GM12891 (cell line): ENCODE measurements at places on chromosomes 12 and 14.

DNA sequence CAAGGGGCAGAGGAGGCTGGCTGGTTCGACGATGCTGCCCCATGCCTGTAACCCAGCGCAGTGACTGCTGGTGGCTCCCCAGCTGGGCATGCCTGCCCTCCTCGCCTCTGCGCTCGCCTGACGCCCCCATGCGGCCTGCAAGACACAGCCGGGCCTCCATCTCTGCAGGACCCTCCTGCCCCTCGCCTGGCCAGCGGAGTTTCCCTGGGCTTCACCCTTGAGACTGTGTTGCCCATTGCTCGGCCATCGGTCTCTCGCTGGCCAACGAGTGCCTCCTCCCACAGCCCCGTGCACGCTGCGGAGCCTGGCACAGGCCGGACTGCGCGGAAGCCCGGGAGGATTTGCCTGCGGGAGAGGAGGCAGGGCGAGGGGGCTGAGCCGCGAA, 17.6 kb downstream of the ASPG start:
- no peak for DNase-seq

DNA sequence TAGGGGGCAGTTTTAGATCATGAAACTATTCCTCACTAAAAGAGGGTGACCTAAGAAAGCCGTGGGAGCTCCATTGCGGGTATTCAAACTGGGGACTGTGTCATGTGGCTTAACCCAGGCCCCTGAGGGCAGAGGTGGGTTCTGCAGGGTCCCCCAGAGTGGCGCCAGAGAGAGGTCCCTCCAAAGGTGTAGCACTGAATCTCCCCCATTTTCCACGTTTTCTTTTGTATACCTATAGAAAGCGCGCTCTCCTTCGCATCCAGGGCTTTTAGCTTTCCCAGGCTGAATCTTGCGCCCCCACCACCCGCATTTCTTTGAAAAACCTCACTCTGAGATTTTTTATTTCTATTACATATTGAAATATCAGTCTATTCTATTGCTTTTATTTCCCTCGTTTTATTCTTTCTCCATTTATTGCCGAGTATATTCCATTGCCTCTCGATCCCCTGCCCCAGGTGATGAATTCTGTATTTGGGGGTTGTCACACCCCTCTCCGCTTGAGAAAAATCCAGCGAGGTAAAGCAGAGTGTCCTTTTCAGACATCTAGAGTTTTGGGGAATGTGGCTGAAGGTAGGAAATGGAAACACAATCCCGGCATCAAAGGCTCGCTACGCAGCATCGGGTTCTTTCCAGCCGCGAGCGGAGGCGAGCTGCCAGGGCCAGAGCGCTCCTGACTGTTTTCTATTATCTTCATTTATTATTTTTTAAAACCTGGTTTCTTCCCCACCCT, 870 bp upstream of the HOXC13 start:
- DNase-seq: no peak

- peak; percentile 49 for DNase-seq
These were observed 106.1 kb downstream of the PRICKLE1 start for GRCh38 chr12:42483521-42483790.

DNA sequence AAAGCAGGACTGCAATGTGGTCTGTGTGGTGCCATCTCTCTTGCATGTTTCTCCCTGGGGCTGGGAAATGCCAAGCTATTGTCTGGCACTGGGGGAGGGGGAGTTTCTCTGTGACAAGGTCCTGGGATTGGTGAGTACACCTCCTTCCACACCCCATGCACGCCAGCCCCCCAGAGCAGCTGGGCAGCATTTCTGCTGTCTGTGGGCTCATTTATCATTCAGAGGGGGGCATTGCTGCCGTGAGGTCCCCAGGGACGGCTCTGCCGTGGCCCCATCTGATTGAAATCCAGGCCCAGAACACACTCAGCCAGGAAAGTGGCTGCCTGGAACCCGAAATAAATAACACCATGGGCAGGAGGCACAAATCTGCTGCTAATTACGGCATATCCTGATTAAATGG, 12.6 kb upstream of the FAM222A start:
- no peak for DNase-seq

- no peak for DNase-seq
These were observed 431.3 kb downstream of the NPAS3 start for GRCh38 chr14:33369972-33370371.

GRCh38 chr14:87102811-87103378, 890.1 kb downstream of the GALC start:
- DNase-seq: no peak

- DNase-seq: no peak
These were observed 96.2 kb downstream of the SEC23A start for GRCh38 chr14:39006721-39007410.

DNA sequence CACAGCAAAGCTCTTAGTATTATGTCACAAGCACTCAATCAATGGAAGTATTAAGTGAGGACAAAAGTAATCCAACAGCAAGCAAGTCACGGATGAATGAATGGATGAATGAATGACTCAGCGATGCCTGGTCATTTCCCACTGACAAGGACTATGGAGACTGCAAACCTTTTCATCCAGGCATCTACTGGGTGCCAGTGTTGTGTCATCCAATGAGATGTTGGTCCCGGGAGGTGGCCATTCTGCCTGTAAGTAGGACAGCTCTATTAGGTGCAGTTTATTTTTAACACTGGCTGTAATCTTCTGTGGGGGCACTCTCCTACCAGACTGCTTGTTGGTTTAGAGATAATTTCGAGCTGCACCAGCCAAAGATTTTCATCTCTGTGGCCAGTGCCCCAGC, 39.4 kb downstream of the STAB2 start:
- DNase-seq: no peak

DNA sequence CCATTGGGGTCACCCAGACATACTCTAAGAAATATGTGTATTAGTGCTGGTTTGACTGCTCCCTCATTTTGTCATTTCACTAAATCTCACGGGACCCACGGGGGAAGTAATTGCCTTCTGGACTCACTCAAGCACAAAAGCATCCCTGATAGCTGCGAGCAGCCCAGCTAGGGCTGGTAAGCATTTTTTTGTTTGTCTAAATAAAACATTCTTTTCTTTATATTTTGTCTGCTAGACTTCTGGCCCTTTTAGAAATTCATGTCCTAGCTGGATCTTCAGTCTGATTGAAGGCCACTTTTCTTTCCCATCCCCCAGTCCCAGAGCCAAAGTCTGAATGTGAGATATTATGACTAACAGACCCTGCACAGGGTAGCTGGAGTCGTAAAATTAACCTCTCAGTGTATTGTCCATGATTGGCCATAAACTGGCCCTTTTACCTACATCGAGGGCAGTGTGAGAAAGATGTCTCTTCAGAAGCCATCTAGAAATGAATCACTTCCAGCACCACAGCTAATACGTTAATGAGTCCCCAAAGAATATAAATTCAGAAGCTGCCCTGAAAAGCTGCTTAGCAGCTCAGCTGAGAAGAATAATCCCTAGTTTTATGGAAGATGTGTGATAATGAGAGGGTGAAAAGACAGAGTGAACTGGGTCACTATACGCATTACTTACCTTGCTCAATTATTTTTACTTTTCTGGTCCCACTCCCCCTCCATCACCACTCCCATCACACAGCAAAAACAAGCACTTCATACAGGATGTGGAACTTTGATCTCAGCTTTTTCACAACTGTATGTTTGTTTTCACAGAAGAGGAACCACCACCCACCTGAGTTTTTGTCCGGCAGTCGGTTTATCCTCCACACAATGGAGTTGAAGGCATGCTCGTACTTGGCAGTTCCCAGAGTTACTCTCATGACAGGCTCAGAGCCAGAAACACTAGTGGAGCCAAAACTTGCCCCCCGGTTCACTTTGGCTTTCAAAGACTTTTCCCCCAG, 55.6 kb upstream of the GTF2A1 start:
- no peak for DNase-seq

- peak; percentile 88 for DNase-seq
These were observed 10.3 kb downstream of the EXOC3L4 start for GRCh38 chr14:103104654-103105452.

- DNase-seq: no peak
These were observed 329.0 kb downstream of the ZFP36L1 start for GRCh38 chr14:68463705-68464374.

- no peak for DNase-seq
These were observed 116.9 kb downstream of the FGD4 start for GRCh38 chr12:32516230-32516629.

DNA sequence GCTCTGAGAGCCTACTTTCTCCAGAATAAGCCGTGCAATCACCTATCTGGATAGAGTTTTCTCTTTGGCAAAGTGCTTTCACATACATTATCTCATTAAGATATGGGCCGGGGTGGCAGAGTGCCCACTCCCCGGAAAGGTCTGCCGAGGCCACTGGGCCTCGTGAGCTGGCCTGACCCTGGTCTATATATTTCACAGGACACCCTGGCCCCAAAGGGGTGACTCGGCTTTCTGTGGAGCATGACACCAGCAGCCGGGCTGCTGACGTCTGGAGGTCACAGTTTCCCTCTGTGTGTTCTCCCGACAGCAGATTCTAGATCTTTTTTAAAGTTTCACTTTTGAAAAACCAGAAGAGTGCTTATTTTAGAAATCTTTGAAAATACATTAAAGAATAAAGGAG, 27.9 kb upstream of the ATP2A2 start:
- DNase-seq: no peak

- no peak for DNase-seq
These were observed 34.1 kb upstream of the OR6J1 start for GRCh38 chr14:22678221-22678620.

- no peak for DNase-seq
These were observed 19.4 kb upstream of the EIF2B2 start for GRCh38 chr14:74983343-74983742.

DNA sequence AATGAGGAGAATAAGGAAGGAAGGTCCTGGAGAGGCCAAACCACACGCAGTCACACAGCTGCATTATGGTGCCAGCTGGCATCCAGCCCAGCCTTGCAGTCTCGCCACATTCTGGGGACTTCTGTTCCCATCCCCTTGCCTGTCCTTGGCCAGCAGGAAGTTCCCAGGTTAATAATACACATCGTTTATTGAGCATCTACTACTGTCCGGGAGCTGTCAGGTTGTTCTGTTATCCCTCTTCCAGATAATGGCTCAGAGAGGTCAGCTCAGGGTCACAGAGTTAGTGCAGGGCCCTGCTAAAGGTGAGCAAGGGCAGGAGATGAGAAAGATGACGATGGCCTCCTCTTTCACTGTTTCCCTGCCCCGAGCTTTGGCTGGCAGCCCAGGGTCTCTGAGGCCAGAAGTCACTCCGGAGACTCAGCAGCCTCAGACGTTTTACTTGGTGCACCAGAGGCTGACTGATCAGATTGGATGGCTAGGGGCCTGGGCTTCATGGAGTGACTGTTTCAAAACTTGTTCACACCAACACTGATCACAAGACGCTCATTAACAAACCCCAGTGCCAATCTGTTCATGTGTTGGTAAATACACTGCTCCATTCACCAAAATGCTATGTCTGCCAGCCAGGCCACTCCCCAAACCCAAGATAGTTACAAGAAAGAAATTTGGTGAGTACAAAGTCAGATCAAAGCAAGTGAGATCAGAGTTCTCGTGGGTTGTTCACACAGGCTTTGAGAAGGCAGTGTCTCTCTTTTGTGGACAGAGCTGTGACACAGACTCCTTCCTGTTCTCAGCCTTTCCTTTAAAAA, 79.2 kb downstream of the B4GALNT3 start:
- DNase-seq: no peak

DNA sequence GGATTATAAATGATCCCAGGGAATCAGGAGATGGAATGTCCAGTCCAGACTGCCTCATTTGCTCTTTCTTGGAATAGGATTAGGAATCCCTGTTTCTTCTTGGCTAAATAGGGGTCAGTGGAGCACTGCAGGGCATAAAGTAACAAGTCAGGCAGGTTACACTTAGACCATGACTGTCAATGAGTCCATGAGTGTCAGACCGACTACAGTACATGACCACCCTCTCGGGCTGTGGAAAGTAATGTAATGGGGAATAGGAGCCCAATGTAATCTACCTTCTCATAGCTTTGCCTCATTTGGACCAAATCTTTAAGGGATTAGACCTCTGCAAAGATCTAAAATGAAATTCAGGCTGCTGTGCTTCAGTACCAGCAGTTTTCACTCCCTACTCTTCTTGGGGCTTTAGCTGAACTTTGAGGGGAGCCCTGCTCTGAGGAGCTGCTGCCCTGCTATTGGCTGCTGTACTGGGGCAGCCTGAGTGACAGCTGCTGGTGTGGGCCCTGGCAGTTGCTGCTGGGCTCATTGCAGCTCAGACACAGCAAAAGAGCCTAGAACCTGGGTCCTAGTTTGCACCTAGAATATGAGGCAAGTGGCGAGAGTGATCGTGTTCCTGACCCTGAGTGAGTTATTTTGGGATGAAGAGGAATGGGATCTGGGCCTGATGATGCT, 62.2 kb upstream of the OR4E1 start:
- no peak for DNase-seq

DNA sequence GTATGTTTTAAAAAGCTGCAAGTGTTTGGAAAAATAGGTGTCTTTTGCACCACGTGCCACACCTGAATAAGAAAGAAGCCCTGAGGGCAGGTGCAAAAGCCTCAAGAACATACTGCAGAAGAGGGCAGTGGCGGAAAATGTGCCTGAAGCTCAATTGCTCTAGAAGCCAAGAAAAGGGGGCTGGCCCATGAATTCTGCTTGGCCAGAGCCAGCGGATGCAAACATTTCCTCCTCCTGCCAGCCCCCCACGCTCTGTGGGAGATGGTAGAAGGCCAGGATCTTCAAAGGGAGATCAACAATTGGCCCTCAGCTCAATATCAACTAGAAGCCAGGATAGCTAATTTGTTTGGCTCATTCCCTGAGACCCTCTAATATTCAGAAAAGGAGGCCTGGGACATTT, 80.3 kb upstream of the TMEM132D start:
- DNase-seq: no peak

DNA sequence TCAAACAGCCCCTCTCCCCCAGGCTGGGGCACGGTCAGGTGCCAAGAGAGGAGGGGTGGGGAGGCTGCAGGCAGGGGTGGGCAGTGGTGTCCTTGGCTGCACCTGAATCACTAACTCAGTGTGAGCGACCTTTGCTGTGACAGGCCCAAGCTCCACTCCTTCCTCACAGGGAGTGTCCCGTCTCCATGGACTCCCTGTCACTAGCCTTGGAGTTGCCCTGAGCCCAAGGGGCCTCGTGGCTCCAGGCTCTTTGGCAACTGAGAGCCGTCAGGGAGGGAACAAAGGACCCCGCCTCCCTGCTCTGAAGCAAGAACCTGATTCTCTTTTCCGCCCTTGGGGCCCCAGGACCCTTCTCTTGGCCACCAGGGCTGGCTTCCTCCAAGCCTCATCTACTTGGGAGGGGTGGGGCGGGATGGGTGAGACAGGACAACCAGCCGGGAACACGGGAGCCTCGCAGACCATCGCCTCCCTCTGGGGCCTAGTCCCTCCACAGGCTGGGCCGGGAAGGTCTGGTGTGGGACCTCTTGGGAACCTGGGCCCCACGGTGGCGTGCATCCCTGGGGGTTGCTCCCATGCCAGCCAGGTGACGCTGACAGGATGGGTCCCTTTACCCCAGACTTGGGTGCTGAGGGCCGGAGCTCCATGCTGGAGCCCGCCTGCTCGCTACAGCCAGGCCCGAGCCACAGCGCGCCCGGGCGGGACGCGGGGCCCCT, 935 bp upstream of the ADSS1 start:
- DNase-seq: no peak

- DNase-seq: no peak
These were observed 149.8 kb downstream of the PELI2 start for GRCh38 chr14:56268039-56268438.
